ENCODE measurements at places on chromosomes 1 and 21. TPM values are rescaled to one million over a fixed set of nuclear protein-coding genes. Genes with fewer than 3 reads are reported as not detected.
A peak's percentile ranks its signal among the peaks of the same experiment; 100 is the strongest.

GRCh38 chr1:32580348-32581017, 41.3 kb downstream of the ZBTB8A start:
- no peak for DNase-seq

DNA sequence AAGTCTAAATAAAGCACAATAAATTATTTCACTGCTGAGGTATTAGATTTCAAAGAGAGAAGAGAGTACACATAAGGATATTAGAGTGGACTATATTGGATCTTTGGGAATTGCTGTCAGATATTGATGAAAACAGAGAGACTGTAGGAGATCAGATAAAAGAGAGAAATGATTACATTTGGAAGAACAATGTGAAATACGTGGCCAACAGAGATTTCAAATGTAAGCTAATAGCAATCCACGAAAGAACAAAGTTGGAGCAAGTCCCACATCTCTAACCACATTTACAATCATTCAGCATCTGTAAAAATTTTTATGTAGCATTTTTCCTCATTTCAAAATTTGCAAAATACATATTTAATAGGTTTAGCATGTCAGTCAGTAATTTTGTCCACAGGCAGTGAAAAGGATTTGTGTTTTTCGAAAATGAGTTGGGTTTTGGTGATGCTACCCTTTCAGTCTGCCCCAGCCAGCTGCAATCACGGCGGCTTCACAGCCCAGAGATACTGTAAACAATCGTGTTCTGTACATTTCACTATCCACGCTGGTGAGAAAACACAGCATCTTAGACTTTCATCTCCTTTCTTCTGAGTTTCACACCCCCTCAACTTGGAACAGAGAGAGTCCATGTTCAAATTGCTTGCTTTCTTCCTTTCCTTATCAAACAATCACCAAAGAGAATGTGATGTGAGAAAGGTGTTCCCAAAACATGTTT, 209.1 kb upstream of the LYPLAL1 start:
- DNase-seq = no peak

- DNase-seq = no peak
Observed at GRCh38 chr1:36741066-36741465, 258.4 kb upstream of the CSF3R start.

- DNase-seq = peak; percentile 89
Observed at GRCh38 chr1:10210841-10211804, 753 bp downstream of the KIF1B start.

The PRKAA2 gene
- total RNA-seq = 1.9 TPM

DNA sequence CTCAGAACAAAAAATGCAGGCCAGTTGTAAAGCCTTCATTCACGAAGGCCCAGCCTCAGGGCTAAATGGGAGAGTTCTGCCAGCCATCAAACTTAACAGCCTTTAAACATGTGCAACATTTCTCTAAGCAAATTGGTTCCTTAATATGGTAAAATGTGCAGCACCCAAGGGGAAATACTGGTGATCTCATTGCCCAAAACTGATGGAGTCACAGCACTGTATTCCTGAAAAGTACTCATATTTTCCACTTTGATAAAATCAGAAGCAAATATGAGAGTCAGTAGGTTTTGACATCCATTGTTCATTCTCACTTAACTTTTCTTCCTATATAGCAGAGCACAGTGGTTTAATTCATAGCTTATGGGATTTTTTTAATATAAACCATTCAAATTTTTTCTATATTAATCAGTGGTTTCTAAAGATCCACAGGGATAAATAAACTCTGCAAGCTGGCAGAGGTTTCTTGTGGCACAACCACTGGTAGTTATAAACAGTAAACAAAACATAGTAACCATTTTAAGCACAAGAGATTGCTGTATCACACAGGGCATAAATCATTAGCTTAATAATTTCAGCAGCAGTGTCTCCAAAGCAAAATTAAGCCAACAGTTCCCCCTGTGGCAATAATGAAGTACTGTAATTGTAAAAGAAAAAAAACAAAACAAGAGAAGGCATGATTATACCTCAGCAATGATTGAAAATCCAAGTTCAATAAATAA, 106.9 kb upstream of the LYPLAL1 start:
- DNase-seq = no peak

The ARHGEF10L gene
- total RNA-seq = 57.9 TPM

DNA sequence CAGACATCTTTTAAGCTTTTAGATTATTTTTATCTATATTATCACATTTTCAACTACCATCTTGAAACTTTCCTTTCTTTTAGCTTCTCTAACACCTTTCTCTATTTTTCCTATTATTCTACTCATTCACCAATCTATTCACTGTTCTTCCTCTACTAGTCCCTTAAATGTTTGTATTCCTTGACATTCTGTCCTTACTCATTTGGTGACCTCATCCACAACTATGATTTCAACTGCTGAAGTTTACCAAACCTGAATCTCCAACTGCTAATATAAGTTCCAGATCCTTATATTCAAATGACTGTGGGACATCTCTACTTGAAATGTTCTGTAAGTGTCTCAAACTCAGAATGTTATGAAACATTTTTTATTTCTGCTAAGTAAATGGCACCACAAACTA, 49.2 kb downstream of the TUT4 start:
- DNase-seq = no peak

The VAMP3 gene
- total RNA-seq = 135 TPM

- no peak for DNase-seq
Observed at GRCh38 chr21:28811860-28812259, 180.8 kb downstream of the LTN1 start.

- DNase-seq = no peak
Observed at GRCh38 chr1:23530087-23530746, 816 bp downstream of the E2F2 start.

DNA sequence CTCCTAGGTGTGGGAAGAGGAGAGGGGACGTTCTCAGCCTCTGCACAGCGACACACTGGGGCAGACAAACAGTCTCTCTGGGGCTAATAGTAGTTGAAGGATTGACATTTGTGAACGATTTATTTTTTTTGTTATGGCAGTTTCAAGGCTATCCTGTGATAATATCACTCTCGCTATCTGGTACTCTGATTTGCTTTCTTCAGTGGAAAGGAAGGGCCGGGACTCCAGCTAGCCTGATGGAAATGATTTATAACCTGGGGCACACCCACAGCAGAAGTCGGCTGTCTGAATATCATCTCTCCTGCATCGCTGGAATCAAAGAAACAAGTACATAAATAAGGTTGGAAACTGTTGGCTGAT, 122.7 kb downstream of the KCNN3 start:
- DNase-seq = no peak

DNA sequence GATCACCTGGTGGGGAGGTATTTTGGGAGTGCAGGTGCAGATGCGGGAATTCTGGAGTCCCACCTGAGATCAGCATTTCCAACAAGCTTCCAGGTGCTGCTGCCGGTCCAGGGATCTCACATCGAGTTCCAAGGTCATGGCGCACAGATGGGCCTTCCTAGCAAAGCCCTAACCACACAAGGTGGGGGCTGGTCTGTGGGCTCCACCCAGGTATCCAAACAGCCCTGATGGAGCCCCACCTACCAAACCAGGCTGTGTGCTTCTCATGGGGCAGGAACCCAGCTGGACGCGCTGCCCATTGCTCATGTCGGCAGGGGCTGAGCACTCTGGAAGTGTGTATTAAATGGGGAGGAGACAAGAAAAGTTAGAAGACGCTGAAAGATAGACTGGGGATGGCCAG, 35.0 kb upstream of the TMEM51 start:
- DNase-seq = no peak

The SLC22A15 gene
- total RNA-seq = 26.8 TPM

GRCh38 chr1:112298558-112298957, 97.5 kb upstream of the CTTNBP2NL start:
- DNase-seq = peak; percentile 62

DNA sequence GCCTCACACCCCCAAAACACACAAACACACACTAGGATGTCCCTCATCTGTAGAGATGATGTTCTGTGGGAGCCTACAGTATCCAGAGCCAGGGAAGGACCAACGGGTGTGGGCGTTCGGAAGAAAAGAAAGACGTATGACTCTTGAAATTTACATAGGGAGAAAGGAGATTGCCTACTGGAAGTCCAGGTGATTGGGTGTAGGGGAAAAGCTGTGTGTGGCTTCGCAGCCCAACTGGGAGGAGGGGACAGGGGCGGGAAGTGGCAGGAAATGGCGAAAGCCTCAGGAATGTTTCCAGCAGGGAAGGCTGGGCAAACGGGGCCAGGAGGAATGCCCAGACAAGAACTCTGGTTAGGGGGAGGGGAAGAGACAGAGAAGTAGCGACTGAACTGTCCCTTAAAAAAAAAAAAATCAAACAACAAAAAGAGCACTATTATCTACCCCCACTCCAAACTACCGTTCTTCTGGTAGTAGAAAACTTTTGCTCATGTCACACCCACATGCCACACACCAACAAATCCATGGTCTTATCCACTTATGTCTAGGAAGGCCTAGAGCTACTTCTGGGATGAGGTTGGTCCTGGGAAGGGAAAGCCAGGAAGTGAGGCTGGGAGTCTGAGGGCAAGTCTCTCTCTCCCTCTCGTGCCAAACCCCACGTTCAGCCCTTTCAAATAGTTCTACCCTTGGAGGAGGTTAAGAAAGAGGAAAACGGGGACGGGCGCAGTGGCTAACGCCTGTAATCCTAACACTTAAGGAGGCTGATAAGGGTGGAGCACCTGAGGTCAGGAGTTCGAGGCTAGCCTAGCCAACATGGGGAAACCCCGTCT, 1.8 kb upstream of the CKS1B start:
- peak; percentile 82 for DNase-seq

GRCh38 chr1:228463559-228464455, 23.4 kb upstream of the RNF187 start:
- no peak for DNase-seq

The CCDC27 gene
- not detected for total RNA-seq

GRCh38 chr1:233477359-233477758, 136.5 kb upstream of the KCNK1 start:
- DNase-seq = no peak

Data from lower lobe of right lung (tissue), 2 donors.